ENCODE measurements at places on chromosomes 16 and 17. TPM values are rescaled to one million over a fixed set of nuclear protein-coding genes. Genes with fewer than 3 reads are reported as not detected.

TBC1D24 gene
- total RNA-seq: 22.5 TPM

RNPS1 gene
- total RNA-seq: 134 TPM

SLC16A13 gene
- total RNA-seq: 1.5 TPM

TPSD1 gene
- total RNA-seq: 20.8 TPM

NHLRC4 gene
- not detected for total RNA-seq

KRTAP4-6 gene
- total RNA-seq: not detected

- no peak for DNase-seq
- no peaks in the 10 kb centered on the region for H3K27me3 ChIP-seq
- H3K27ac ChIP-seq: no peak overlapping the region
- H3K36me3 ChIP-seq: peaks cover 22% of the 10 kb centered on the region
These were observed 20.0 kb downstream of the CCL17 start for GRCh38 chr16:57424583-57424982.

DNA sequence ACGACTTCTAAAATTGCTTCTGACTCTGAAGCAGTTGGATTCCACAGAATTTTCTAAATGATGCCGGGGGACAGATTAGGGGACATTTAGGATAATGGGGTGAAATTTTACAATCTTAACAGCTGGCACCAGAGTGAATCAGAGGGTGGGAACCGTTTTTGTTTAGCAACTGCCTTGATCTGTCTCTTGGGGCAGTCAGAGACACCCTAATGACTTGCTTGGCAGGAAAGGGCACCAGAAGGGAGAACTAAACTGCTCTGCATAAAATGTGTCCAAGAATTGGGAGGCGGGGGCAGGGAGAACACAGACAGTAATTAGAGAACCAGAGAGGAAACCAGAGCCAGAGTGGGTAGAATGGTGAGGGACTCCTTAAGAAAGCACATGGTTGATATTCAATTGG is 6.1 kb upstream of the ABCC12 start:
- no peaks in the 10 kb centered on the region for H3K4me1 ChIP-seq
- no peaks in the 10 kb centered on the region for H3K36me3 ChIP-seq
- H3K27me3 ChIP-seq: no peaks in the 10 kb centered on the region
- no peak overlapping the region for H3K27ac ChIP-seq
- no peak for DNase-seq

GRCh38 chr16:49674351-49674851 is 181.5 kb downstream of the ZNF423 start:
- no peaks in the 10 kb centered on the region for H3K27me3 ChIP-seq
- no peak overlapping the region for H3K4me3 ChIP-seq
- no peak for DNase-seq
- H3K36me3 ChIP-seq: no peaks in the 10 kb centered on the region
- H3K27ac ChIP-seq: no peak overlapping the region
- no peaks in the 10 kb centered on the region for H3K4me1 ChIP-seq

- no peaks in the 10 kb centered on the region for H3K27me3 ChIP-seq
- no peak overlapping the region for H3K4me3 ChIP-seq
- no peak overlapping the region for H3K27ac ChIP-seq
- no peak for DNase-seq
- H3K36me3 ChIP-seq: no peaks in the 10 kb centered on the region
- no peaks in the 10 kb centered on the region for H3K4me1 ChIP-seq
These were observed 27.5 kb downstream of the TBX21 start for GRCh38 chr17:47760409-47761140.

DNA sequence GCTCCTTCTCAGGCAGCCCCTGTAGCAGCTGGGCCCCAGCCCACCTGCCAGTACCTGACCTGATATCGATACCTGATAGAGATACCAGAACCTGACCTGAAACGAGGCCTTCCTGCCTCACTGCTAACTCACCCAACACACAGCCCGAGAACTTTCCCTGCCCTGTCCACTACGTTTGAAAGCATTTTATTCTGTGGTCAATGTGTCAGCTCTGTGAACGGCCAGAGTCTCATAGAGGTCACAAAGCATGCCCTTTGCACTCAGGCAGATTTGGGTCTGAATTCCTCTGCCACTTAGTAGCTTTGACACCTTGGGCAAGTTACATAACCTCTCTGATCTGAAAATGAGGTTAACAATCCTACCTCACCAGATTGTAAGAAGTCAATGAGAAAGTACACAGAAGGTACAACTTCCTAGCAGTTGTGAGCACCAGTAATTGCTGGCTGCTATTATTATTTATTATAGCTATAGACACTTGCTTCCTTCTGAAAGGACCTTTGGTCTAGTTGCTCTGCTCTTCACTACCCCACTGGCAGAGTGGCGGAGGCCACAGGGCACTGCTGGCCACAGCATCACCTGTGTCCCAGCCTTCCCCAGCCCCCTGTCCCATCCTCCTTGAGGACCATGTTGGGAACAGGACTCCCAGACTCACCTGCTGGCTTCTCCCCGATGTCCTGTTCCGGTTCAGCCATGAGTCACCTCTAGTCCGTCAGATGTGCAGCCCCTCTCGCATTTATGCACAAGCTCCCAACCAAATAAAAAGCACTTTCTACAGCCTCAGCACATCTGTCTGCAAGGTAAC is 895 bp downstream of the ANKRD40CL start:
- no peak for DNase-seq
- H3K27me3 ChIP-seq: no peaks in the 10 kb centered on the region
- H3K4me3 ChIP-seq: no peak overlapping the region
- no peak overlapping the region for H3K27ac ChIP-seq
- peaks cover 11% of the 10 kb centered on the region for H3K4me1 ChIP-seq
- H3K36me3 ChIP-seq: no peaks in the 10 kb centered on the region

Data from ascending aorta (tissue), 2 donors.